ENCODE measurements at places on chromosomes 2 and 18.

- no peak for DNase-seq
Measured at GRCh38 chr2:204150721-204151120, 214.2 kb downstream of the ICOS start.

- no peak for DNase-seq
Measured at GRCh38 chr2:147862859-147863516, 18.2 kb downstream of the ACVR2A start.

- no peak for DNase-seq
Measured at GRCh38 chr2:19708776-19709175, 193.0 kb downstream of the TTC32 start.

DNA sequence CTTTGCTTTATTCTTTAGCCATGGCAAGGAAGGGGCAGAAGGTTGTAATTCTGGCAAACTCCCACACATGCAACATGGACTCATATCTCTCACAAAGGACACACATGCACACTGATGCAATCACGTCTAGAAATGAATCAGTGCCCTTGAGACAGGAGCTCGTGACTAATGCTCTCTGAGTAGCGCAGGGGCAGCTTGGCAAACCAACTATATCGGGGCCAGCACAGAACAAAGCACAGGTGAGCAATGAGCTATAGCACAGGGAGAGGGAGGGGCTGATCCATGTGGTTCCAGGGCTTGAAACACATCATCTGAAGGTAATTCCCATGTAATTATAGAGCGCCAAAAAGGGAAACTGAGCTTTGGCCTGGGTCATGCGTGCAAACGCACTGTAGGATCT is 165.2 kb upstream of the KLF7 start:
- DNase-seq: peak; percentile 74

All from AG04450 (cell line).